ENCODE measurements at places on chromosomes 11 and 22. TPM values are rescaled to one million over a fixed set of nuclear protein-coding genes. Genes with fewer than 3 reads are reported as not detected.

GRCh38 chr22:19167106-19167869, 11.2 kb downstream of the SLC25A1 start:
- no peak for DNase-seq

DNA sequence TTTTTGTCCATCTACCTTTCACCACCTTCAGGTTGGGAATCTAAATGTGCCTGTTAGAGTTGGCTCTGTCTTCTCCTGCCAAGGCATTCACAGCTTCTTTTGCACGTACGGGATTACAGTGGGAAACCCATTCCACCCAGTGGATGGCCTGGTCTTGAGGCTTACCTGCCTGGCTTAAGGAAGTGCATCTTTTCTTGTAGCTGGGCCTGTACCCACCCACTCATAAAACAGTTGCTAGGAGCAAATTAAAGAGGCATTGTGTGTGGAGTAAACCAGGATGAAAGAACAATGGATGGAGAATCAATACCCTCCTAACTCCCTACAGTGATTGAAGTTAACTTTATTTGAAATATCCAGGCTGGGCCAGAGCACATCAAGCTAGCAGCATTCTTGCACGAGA, 71.6 kb downstream of the TEAD1 start:
- no peak for DNase-seq

DNA sequence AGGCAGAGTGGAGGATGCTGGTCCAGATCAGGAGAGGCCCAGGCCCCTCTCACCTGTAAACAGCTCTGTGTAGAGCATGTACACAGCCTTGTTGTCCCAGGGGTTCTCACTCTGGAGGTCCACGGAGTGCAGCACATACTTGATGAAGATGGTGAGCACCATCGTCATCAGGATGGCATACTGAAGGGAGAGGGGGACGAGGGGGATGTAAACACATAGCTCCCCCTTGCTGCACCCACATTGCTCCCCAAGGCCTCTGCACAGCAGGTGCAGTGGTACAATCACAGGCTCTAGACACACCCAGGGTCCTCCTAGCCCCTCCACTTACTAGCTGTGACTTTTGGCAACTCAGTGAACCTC, 2.9 kb downstream of the SYVN1 start:
- no peak for DNase-seq

- no peak for DNase-seq
These were observed 55.3 kb downstream of the CELSR1 start for GRCh38 chr22:46482056-46482675.

- DNase-seq: no peak
These were observed 88.2 kb downstream of the FCHSD2 start for GRCh38 chr11:73053964-73054363.

DNA sequence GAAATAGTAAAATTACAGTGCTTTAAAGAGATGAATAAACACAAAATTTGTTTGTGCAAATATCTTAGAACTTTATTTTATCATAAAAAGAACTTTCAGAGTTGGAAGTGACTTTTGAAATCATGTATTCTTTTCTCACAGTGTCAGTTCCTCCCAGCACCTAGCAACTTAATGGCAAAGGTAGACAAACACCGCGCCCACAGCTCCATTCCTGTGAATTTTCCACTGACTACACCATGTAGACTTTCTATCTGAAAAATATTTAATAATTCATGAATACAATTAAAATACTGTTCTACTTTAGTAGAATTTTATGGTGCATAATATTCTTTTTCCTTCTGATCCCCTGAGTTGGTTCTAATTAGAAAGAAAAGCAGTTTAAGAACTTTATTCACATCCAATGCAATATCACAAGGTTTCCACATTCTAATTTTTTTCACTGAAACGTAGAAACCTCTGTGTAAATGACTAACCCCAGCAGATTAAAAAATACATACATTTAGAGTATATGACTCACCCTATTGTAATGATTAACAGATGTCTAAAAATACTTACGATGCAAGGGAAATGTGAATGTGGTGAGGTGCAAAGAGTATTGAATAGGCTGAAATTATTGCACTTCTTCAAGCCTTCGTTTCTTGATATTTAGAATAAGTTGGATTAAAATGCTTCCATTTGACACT, 218.2 kb upstream of the CCDC179 start:
- no peak for DNase-seq

DNA sequence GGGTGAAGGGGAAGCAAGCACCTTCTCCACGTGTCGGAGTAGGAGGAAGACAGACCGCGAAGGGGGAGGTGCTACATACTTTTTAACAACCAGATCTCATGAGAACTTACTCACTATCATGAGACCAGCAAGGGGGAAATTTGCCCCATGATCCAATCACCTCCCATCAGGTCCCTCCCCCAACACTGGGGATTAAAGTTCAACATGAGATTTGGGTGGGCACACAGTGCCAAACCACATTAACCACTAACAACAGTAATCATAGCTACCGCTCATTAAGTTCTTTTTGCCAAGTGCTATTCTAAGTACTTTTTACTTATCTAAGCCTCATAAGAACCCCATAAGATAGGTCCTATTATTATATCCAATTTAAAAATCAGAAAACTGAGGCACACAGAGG, 450.5 kb upstream of the DDI1 start:
- no peak for DNase-seq

The PTPRCAP gene
- 1.1 TPM for total RNA-seq

The UBQLN3 gene
- total RNA-seq: not detected
